ENCODE measurements at places on chromosomes 1 and 21.
A peak's percentile ranks its signal among the peaks of the same experiment; 100 is the strongest.

DNA sequence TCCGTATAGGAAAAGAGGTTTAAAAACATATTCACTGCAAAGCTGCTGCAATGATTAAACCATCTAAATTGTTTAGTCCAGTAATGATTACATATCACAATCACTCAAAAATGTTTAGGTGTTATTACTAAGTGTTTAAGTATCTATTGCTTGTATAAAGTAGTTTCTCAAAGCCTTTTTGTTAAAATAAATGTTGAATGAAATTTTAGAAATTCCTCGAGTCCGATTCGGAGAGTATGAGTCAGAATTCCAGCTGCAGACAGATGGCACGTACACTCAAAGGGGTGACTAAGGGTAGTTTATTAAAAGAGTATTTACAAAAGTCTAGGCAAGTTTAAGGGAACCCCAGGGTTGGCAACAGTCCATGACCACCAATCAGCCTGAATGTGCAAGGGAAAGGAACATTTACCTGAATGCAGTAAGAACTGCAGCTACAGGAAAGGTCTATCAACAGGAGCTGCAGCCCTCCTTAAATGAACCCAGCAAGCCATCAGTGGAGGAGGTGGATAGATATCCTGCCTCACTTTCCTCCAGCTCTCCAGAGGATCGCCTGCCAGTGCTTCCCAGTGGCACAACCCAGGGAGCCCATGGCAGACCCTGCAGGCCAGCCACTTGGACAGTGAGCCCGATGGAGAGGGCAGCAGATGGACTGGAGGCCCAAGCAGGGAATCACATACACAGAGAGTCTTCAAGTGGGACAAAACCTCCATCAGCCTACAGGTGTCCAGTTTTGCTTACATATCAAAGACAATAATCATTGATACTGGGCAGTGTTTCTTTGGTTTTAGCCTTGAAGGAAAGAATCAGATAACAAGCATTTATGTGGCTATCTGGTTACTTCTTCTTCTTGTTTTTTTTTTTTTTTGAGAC lies 92.1 kb upstream of the SLC44A3 start:
- no peak for DNase-seq

DNA sequence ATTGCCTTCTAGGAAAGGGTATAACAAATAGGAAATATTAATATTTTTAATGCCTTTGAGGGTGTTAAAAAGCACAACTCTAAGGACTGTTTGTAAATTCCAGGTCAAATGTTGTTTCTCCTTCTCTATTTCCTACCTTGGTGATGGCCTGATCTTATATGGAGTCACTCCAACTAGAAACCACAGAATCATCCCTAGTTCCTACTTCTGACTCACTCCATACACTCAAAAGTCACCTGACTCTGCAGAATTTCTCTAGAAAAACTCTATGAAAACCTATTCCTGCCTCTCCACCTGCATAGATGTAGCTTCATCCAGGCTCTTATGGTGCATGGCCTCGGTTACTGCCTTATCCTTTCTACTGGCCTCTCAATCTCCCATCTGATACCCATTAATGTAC lies 14.5 kb downstream of the RGS4 start:
- DNase-seq, result no peak

DNA sequence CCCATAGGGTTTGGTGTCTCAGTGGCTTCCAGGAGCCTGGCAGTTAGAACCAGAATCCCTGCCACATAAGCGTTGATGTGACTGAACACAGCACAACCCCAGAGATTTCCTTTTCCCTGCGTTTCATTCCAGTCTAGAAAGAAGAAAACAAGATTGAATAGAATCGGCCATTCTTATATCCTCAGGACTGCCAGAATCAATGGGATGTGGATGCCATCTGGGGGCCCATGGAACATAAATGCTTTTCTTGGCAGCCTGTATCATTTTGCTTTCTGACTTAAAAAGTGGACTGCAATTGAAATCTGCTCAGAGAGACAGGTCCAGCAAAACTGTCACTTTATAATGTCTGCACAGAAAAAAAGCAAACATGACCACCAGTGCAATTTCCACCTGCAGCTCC lies 80.3 kb downstream of the DISC1 start:
- DNase-seq, result peak; percentile 12

- no peak for DNase-seq
Observed at GRCh38 chr1:115194506-115194905, 105.2 kb upstream of the TSPAN2 start.

- no peak for DNase-seq
Observed at GRCh38 chr1:118900643-118901440, 87.3 kb downstream of the TBX15 start.

GRCh38 chr1:12549460-12550349 lies 68.3 kb downstream of the DHRS3 start:
- no peak for DNase-seq

- no peak for DNase-seq
Observed at GRCh38 chr1:204286315-204286714, 72.5 kb upstream of the GOLT1A start.

- no peak for DNase-seq
Observed at GRCh38 chr1:29496701-29497100, 260.4 kb downstream of the PTPRU start.

- no peak for DNase-seq
Observed at GRCh38 chr1:228321895-228322294, 84.7 kb downstream of the TRIM11 start.

- no peak for DNase-seq
Observed at GRCh38 chr1:169776440-169776839, 18.3 kb downstream of the METTL18 start.

DNA sequence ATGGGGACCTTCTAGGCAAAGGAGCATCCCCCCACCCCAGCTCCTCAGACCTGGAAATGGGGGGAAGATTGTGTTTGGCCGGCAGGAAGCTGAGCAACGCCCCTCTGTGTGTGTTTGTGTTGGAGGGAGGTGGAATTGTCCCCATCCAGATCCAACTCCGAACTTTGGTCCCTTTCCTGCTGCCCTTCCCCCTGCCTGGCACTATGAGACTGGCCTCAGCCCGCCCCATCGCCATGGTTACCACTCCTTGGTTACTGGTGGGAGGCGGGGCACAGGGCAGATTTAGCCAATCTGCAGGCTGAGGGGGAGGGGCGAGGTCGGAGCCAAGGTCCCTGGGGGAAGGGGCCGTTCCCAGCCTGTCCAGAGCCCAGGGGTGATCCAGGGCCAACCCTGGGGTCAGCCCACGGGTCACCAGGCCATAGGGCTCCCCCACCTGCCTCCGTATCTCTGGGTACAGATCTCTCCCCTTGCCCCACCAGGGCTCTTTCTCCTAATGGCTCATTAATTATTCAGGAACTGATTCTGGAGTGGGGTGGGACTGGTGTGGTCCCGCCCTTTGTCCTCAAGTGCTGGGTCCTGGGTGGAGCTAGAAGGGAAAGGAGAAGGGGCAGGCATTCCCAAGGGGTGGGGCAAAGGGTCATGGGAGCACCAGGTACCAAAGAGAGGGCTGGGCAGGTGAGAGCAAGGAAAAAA lies 15.2 kb downstream of the PTPRF start:
- DNase-seq, result peak; percentile 83

- DNase-seq, result no peak
Observed at GRCh38 chr1:165869343-165869742, 41.9 kb downstream of the UCK2 start.

DNA sequence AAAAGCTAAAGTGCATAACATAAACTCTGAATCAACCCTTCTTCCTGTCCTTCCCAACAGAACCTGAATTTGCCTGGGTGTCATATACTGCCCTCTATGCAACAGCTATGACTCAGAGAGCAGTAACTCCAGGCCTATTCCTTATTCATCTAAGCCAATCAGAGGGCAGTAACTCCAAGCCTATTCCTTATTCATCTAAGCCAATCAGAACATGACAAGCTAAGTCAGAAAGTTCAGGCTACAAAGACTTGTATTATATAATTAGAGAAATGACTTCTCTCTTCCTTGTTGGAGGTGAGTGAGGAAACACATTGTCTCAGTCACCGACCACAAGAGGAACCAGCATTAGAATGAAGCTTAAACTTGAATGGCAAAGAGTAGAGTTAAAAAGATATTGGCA lies 26.2 kb upstream of the TADA1 start:
- no peak for DNase-seq

GRCh38 chr21:45412909-45413611 lies 8.1 kb downstream of the COL18A1 start:
- no peak for DNase-seq

DNA sequence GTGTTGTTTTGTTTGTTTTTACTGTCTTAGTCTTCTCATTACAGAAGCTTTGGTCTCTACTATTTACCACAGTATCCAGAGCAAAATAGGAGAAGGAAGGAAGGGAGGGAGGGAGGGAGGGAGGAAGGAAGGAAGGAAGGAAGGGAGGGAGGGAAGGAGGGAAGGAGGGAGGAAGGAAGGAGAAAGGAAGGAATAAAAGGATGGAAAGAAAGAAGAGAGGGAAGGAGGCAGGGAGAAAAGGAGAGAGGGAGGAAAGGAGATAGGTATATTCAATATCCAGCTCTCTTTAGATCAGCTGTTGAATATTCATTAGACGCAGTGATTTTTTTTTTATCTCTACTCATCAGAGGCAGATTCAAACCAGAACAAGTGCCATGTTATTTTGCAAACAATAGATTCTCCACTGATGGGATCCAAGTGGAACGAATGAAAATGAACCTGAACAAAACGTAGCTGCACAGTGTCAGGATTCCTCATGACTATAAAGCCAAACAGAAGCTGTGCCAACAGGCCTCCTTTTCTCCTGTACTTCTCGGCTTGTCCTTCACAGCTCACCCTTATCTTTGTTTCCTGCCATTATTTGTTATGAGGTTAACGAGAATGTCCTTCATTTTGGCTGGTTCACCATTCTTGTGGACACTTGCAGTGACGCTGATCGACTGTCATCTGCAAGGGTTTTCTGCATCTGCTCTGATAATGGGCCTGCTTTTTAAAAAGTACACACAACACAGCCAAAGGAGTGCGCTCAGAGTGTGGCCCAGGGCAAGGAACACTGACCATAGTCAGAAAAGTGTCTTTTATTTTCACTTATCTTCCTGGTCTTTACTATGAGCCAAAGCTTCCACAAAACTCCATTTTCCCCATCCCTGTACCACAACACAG lies 7.8 kb upstream of the NTPCR start:
- DNase-seq, result no peak

GRCh38 chr1:55049914-55050278 lies 10.5 kb downstream of the PCSK9 start:
- no peak for DNase-seq

DNA sequence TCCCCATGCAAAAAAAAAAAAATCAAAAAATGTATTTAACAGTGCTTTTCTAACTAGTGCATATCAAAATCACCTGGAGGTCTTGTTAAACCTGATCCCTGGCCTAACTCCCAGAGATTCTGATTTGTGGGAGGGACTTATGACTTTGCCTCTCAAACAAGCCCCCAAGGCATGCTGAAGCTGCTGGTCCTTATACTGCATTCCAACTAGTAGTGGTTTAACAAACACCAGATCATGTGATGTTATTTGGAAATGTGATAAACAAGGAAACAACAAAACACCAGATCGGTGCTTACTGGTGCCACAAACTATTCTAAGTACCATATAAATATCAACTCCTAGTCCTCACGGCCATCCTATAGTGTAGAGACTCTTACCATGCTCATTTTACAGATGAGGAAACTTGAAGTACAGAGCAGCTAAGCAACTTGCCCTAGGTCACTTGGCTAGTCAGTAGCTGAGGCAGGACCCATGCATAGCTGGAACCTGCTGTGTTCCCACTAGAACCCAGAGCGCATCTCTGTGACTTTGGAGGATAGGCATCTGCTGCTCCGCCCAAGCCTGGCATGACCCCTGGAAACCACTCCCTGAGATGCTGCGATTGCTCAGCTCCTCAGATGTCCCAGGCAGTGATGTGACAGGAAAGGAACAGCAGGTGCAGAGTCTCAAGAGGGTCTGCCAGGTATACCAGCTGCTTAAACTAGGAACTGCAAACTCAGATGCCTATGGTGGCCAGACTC lies 38.1 kb downstream of the SOX13 start:
- DNase-seq, result no peak

GRCh38 chr1:219367496-219367895 lies 193.8 kb downstream of the LYPLAL1 start:
- DNase-seq, result no peak

DNA sequence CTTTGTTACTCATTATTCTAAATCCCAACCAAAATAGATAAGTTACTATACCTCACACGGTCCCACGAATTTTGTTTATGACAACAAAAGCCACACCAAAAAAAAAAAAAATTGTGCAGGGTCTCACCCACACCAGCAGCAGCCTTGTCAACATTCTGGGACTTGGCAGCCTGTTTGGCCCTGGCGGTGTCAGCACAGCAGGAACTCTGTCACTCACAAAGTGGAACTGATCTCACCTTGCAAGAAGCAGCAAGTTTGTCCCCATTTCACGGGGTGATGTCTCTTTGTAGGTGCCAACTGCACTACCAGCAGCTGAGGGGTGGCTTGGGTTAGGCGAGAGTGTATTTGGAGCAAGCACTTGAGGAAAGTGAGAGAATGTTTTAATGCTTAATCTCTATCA lies 75.0 kb upstream of the CHRM3 start:
- DNase-seq, result no peak

DNA sequence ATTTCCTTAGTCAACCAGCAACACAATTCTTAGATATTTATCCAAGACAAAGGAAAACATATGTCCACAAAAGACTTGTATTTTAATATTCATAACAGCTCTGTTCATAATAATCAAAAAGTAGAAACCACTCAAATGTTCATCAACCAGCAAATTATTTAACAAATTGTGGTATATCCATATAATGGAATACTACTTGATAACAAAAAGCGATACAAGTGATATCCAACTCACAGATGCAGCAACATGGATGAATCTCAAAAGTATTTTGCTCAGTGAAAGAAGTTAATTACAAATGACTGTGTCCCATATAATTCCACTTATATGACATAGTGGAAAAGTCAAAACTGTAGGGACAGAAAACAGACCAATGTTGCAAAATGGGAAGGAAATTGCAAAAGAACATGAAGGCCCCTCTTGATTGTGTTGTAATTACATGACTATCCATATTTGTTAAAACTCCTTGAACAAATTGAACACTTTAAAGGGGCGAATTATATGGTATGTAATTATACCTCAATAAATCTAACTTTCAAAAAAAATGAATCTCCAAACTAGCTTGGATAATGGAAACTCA lies 116.9 kb downstream of the EDEM3 start:
- DNase-seq, result no peak

GRCh38 chr1:60090655-60091054 lies 17.1 kb upstream of the C1orf87 start:
- DNase-seq, result no peak

GRCh38 chr21:42463861-42464515 lies 32.0 kb downstream of the RSPH1 start:
- DNase-seq, result peak; percentile 23

DNA sequence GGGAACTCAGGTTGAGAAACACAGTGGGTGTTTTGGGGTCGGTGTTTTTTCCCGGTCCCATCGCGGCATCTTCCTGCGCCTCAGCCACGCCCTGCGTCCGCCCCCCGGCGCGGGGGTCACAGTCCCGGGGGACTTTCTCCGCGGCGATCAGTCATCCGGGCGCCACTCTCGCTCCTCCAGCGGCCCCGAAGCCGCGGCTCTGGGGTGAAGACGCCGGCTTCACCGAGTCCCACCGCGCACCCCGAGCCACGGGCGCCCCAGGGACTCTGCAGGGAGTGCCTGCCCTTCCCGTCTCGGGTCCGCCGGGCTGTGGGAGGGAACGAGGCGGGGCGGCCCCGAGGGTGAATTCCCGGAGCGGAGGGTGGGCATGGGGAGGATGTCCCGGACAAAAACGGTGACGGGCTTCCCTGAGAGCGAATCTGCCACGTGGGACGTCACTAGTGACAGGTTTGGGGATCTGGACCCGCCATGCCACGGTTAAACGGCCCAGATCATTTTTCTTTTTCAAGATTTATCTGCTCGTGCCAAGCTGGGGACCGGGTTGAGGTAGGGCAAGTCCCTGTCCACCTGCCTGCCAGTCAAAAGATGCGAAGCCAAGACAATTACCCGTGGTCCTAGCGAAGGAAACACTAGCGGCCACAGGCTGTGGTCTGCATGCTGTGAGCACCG lies 717 bp upstream of the BATF3 start:
- no peak for DNase-seq

Measured in midbrain (tissue), 1 donor.